ENCODE measurements at places on chromosomes 13 and 19.

- DNase-seq, result peak; percentile 41
Observed at GRCh38 chr19:49224879-49225278, 67.3 kb downstream of the TRPM4 start.

GRCh38 chr13:83531022-83531421 is 351.3 kb downstream of the SLITRK1 start:
- no peak for DNase-seq

DNA sequence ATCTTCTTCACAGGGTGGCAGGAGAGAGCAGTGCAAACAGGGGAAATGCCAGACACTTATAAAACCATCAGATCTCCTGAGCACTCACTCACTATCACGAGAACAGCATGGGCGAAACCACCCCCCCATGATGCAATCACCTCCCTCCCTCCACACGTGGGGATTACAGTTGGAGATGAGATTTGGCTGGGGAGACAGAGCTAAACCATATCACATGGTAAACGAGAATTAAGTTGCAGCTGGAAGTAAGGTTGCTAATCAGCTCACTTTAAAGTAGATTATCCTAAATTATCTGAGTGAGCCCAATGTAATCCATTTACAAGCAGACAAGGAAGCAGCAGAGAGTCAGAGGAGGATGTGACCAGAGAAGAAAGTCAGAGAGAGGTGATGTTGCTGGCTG is 102.2 kb upstream of the IPO5 start:
- no peak for DNase-seq

GRCh38 chr19:55156202-55157063 is 1.1 kb downstream of the TNNI3 start:
- peak; percentile 19 for DNase-seq

DNA sequence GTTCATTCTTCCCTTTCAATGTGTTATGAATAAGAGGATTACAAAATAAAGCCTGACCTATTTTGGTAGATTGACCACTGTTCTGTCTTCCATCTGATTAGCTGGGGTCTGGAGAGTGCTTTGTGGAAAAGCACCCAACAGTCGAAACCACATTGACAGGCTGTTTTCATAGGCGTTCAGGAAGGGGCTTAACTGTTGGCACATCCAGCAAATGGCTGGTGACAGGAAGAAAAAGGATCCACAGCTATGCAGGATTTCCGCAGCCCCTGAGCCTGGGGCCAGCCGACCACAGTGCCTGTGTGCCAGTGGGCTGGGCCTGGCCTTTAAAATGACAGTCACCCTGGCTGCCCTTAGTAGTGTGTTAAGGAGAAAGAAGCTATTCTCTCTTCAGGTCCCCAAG is 113.3 kb downstream of the SIPA1L3 start:
- no peak for DNase-seq

- no peak for DNase-seq
Observed at GRCh38 chr13:73684286-73684685, 449.9 kb downstream of the KLF12 start.

DNA sequence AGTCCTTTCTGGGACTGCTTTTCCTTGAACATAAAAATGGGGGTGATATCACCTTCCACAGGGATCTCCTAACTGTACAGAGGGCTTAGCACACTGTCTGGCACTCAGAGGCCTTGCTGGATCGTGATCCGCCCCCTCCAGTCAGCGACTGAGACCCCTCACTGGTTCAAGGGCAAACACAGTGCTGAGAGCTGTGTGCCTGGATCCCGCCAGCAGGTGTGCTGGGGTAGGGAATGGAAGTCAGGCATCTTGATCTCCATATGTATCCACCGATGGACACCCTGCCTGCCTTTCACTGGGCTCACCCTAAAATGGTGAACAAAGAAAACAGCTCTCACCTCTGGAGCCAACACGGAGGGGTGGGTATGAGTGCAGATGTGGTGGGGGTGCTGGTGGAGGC is 64.3 kb downstream of the IRS2 start:
- no peak for DNase-seq

- no peak for DNase-seq
Observed at GRCh38 chr19:35119578-35120155, 4.0 kb downstream of the FXYD3 start.

DNA sequence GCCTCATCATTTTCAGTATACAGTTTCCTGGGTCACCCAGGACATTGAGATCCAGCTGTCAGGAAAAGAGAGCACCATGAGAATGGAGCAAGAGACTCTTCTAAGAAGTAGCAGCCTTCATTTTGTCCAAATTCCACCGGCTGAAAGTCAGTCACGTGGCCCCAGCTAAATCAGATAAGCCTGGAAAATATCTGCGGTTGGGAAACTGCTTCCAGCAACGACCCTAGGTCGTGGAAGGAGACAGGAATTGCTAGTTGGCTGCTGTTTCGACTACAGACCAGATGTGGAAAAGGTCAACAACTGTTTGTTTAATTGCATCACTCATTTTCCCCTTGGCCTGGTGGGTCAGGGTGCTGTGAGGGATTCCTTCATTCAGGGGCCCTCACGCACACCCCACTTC is 107.0 kb downstream of the ZNF536 start:
- no peak for DNase-seq

DNA sequence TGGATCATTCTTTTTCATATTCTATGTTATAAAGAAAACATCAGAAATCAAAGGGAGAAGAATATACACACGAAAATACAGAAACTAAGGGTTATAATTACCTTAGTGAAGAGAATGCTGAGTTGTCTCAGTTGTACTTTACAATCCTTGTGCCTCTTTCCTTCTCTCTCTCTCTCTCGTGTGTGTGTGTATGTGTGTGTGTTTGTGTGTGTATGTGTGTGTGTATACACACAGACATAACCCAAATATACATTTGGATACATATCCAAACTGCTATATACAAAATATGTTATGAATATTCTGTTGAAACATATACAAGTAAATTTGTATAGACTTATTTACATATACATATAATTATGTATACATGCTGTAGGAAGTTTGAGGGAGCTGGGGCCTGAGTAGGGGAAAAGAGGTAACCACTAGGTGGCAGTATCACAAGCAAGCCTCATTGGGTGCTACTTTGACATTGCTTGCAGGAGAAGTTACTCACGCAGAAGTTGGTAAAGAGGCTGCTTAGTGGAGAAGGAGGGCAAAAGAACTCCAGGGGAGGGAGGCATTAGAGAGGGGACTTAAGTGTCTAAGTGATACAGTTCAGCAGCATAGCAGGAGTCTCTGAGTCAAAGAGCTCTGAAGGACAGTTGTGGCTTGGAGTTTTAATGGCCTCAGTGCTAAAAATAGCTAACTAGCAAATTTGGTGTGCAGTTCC is 465.1 kb upstream of the PCDH20 start:
- DNase-seq, result no peak

DNA sequence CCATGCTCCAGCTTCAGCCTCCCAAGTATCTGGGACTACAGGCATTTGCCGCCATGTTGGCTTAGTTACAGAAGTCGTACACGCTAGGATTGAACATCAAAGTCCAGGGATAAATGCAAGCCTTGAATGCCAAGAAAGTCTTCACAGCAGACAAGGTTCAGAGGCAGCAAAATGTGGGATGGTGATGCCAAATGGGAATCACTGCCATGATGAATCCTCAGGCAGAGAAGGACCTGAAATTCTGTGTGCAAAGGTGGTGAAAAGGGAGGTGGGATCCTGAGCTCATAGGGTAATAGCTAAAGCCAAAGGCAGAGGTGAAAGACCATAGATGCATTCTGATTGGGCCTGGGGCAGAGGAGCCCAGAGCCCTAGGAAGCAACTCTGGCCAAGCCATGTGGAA is 79.3 kb upstream of the STK24 start:
- DNase-seq, result no peak

GRCh38 chr13:103062079-103062478 is 4.1 kb downstream of the SLC10A2 start:
- no peak for DNase-seq
